ENCODE measurements at places on chromosomes 4 and X.

DNA sequence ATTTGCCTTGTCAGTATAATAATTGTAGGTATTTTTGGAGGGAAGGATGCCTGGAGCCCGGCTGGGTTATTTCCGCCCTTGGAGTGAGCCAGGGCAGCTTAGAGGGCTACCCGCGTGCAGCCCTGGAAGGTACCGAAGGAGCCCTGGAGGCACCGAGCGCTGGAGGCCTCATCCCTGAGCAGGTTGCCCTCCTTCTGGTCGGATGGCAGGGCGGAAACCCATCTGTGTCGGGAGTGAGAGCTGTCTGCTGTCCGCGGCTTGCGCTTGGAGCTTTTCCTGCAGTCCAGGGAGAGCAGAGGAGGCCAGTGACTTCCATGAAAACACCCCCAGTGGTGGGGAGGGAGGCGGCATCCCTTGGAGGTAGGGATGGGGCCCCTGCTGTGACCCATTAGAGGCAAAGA is 122.1 kb downstream of the TBL1X start:
- no peaks in the 10 kb centered on the region for H3K27me3 ChIP-seq
- H3K4me1 ChIP-seq, result peaks cover 7% of the 10 kb centered on the region
- no peak for DNase-seq
- no peak overlapping the region for H3K27ac ChIP-seq

- no peak overlapping the region for H3K27ac ChIP-seq
- peaks cover 1% of the 10 kb centered on the region for H3K36me3 ChIP-seq
- H3K4me1 ChIP-seq, result no peaks in the 10 kb centered on the region
Observed at GRCh38 chrX:124502599-124502998, 156.2 kb downstream of the SH2D1A start.

DNA sequence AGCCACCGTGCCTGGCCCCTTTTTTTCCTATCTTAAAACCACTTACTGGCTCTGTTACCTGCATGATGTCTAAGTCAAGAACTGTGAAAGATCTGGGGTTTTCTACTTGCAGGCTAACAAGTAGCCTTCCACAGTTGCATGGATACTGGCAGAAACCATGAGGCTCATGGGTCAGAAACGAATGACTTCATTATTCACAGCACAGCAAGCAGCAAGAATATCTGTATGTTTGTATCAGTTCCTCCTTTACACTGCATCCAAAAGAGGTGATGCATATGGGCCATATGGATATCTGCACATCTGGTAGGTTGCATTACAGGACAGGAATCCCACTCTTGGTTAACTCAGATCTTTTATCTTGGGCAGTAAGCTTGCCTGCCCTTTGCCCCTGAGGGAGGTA is 154.9 kb upstream of the NUDT6 start:
- peaks cover 5% of the 10 kb centered on the region for H3K36me3 ChIP-seq
- no peak overlapping the region for H3K27ac ChIP-seq
- H3K4me3 ChIP-seq, result no peak overlapping the region
- no peak for DNase-seq
- H3K4me1 ChIP-seq, result no peaks in the 10 kb centered on the region

- H3K4me1 ChIP-seq, result no peaks in the 10 kb centered on the region
- no peak overlapping the region for H3K4me3 ChIP-seq
- peaks cover 8% of the 10 kb centered on the region for H3K27me3 ChIP-seq
- H3K36me3 ChIP-seq, result peaks cover 3% of the 10 kb centered on the region
- H3K27ac ChIP-seq, result no peak overlapping the region
Observed at GRCh38 chr4:70895405-70895804, 6.8 kb upstream of the MOB1B start.

DNA sequence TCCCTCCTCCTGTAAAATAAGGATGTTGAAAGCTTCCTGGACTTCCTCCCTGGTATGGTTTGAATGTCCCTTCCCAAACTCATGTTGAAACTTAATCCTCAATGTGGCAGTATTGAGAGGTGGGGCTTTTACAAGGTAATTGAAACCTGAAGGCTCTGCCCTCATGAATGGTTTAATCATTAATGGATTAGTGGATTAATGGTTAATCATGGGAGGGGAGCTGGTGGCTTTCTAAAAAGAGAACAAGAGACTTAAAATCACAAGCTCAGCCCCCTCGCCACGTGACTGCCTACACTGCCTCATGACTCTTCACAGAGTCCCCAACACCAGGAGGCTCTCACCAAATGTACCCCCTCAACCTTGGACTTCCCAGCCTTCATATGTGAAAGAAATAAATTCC is 124.6 kb upstream of the ANXA3 start:
- H3K27ac ChIP-seq, result no peak overlapping the region
- no peaks in the 10 kb centered on the region for H3K4me1 ChIP-seq
- H3K36me3 ChIP-seq, result no peaks in the 10 kb centered on the region
- no peak overlapping the region for H3K4me3 ChIP-seq
- H3K27me3 ChIP-seq, result peaks cover 19% of the 10 kb centered on the region

- H3K27me3 ChIP-seq, result no peaks in the 10 kb centered on the region
- H3K4me3 ChIP-seq, result no peak overlapping the region
- H3K4me1 ChIP-seq, result peaks cover 5% of the 10 kb centered on the region
- no peaks in the 10 kb centered on the region for H3K36me3 ChIP-seq
- DNase-seq, result no peak
Observed at GRCh38 chr4:2765832-2766526, 9.8 kb upstream of the TNIP2 start.

DNA sequence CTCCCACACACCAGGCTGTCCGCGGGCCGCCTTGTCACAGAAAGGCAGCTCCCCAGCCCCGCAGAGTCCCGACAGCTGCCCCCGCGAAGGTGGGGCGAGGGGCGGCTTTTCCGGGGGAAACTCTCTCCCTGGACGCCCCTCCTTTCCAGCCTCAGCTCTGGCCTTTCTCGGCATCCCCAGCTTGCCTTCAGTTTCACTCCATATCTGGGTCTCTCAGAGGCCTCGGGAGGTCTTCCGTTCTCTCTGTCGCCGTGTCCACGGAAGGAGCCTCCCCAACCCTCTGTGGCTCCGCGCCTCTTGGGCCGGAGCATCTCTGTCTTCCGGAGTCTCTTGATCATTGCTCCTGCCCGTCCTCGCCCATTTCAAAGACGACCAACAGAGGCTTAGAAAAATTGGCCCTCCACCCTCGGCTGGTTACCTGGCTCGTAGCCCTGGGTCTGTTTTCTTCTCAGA is 6.1 kb upstream of the MSX1 start:
- peaks cover 88% of the 10 kb centered on the region for H3K27me3 ChIP-seq
- no peak for DNase-seq
- peak overlapping the region; percentile 49 for H3K27ac ChIP-seq
- H3K36me3 ChIP-seq, result peaks cover 13% of the 10 kb centered on the region
- H3K4me3 ChIP-seq, result peak overlapping the region; percentile 81

- peaks cover 80% of the 10 kb centered on the region for H3K27me3 ChIP-seq
- no peak for DNase-seq
- H3K36me3 ChIP-seq, result no peaks in the 10 kb centered on the region
- H3K4me1 ChIP-seq, result peaks cover 16% of the 10 kb centered on the region
- no peak overlapping the region for H3K27ac ChIP-seq
- H3K4me3 ChIP-seq, result peak overlapping the region; percentile 70
Observed at GRCh38 chr4:81030981-81031791, 678 bp downstream of the BMP3 start.

- H3K36me3 ChIP-seq, result peaks cover 1% of the 10 kb centered on the region
- no peak overlapping the region for H3K27ac ChIP-seq
- DNase-seq, result no peak
- no peaks in the 10 kb centered on the region for H3K4me1 ChIP-seq
- H3K4me3 ChIP-seq, result no peak overlapping the region
Observed at GRCh38 chr4:56080384-56080783, 131.6 kb downstream of the CEP135 start.

DNA sequence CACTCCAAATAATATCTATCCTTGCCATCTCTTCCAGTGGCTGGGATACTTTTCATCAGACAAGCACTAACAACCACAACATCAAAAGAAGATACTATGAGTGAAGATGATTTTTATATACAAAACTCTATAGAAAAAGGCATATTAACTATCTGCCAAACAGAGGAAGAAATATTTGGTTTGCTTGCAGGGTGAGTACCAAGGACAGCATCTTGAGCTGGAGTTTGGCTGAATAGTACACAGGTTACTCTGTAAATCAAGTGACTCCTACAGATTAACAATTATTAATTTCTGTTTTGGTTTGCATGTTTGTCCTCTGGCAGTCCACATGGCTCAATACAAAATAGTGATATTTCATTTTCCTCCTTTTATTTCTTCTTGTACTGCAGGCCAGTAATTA is 248.0 kb downstream of the RBMX2 start:
- no peaks in the 10 kb centered on the region for H3K4me1 ChIP-seq
- H3K36me3 ChIP-seq, result peaks cover 7% of the 10 kb centered on the region
- no peaks in the 10 kb centered on the region for H3K27me3 ChIP-seq
- DNase-seq, result no peak
- no peak overlapping the region for H3K27ac ChIP-seq

GRCh38 chrX:78801522-78801921 is 54.0 kb downstream of the LPAR4 start:
- H3K27ac ChIP-seq, result no peak overlapping the region
- H3K4me3 ChIP-seq, result no peak overlapping the region
- H3K36me3 ChIP-seq, result no peaks in the 10 kb centered on the region
- no peak for DNase-seq
- no peaks in the 10 kb centered on the region for H3K4me1 ChIP-seq

GRCh38 chr4:128380306-128380705 is 92.7 kb upstream of the PGRMC2 start:
- no peaks in the 10 kb centered on the region for H3K4me1 ChIP-seq
- no peak for DNase-seq
- H3K27me3 ChIP-seq, result no peaks in the 10 kb centered on the region
- H3K36me3 ChIP-seq, result no peaks in the 10 kb centered on the region

DNA sequence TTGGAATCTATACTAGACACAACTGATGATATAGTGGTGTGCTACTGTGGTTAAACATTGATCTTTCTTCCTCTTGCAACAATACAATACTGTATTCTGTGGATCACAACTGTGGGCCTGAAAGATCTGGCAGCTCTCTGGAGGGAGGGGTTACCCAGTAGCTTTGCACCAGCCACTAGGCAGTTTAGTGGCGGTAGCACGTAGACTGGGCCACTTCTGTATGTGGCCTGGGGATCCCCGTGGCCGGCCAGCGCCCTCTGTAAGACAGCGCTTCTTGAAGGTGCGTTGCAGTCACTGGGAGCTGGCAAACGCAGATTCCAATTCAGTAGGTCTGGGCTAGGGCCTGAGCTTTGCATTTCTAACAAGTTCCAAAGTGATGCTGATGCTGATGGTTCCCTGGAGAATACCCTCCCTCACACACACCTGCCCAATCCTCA is 168.6 kb downstream of the MGST2 start:
- no peaks in the 10 kb centered on the region for H3K4me1 ChIP-seq
- peaks cover 27% of the 10 kb centered on the region for H3K27me3 ChIP-seq
- H3K27ac ChIP-seq, result no peak overlapping the region
- no peak overlapping the region for H3K4me3 ChIP-seq
- H3K36me3 ChIP-seq, result no peaks in the 10 kb centered on the region
- no peak for DNase-seq

DNA sequence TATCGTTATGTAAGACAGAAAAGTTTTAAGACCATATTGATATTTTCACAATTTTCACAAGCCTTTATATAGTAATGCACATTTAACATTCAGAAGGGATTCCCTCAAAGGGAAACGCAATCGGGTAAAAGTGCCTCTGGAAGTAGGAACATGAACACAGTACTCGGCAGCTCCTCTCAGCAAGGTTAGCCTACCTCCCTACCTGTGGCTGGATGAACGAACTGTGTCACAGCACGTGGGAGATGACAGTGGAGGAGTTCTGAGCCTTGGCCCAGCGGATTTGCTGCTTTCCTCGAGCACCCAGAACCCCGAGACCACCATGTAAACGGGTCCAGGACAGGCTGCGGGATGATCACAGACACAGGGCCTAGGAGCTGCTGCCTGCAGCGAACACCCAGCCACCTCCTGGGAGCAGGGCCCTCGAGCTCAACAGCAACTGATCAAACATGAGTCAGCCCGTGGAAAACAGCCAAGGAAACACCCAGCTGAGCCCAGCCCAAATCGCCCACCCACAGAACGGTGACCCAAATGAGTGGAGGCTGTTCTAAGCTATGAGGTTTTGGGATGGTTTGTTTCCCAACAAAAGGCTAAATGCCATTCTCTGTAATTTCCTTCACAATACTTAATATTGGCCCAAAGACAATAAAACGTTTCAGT is 30.4 kb downstream of the FAT1 start:
- H3K4me3 ChIP-seq, result no peak overlapping the region
- H3K4me1 ChIP-seq, result no peaks in the 10 kb centered on the region
- H3K27me3 ChIP-seq, result no peaks in the 10 kb centered on the region
- H3K36me3 ChIP-seq, result peaks cover 2% of the 10 kb centered on the region
- H3K27ac ChIP-seq, result no peak overlapping the region

- no peaks in the 10 kb centered on the region for H3K4me1 ChIP-seq
- H3K27me3 ChIP-seq, result peaks cover 37% of the 10 kb centered on the region
- no peak for DNase-seq
- H3K27ac ChIP-seq, result no peak overlapping the region
- no peaks in the 10 kb centered on the region for H3K36me3 ChIP-seq
Observed at GRCh38 chrX:106730401-106730800, 3.9 kb downstream of the RNF128 start.

- DNase-seq, result no peak
- H3K36me3 ChIP-seq, result no peaks in the 10 kb centered on the region
- H3K4me1 ChIP-seq, result no peaks in the 10 kb centered on the region
- H3K4me3 ChIP-seq, result no peak overlapping the region
Observed at GRCh38 chrX:101359966-101360365, 11.4 kb upstream of the TIMM8A start.

GRCh38 chr4:40223343-40223742 is 26.5 kb downstream of the RHOH start:
- no peaks in the 10 kb centered on the region for H3K27me3 ChIP-seq
- H3K4me1 ChIP-seq, result peaks cover 82% of the 10 kb centered on the region
- H3K27ac ChIP-seq, result no peak overlapping the region
- peaks cover 68% of the 10 kb centered on the region for H3K36me3 ChIP-seq
- H3K4me3 ChIP-seq, result peak overlapping the region; percentile 0
- no peak for DNase-seq

DNA sequence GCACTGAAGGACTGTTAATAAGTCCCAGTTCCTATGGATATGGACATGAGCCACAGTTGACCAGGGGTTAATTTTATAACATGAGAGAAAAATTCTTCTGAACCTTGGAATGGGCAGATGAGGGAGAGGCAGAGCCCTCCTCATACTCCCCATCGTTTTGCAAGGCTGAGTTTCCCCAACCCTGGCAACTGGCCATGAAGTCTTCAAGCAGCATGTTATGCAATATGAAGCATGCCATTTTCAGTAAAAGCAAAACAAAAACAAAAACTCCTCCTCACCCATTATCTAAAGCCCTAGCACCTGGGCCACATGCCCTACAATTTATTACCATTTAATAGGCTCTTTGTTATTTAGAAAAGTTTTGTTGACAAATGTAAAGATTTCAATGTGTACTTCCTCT is 64.5 kb downstream of the GPC4 start:
- H3K27me3 ChIP-seq, result no peaks in the 10 kb centered on the region
- no peaks in the 10 kb centered on the region for H3K4me1 ChIP-seq
- DNase-seq, result no peak

- H3K27me3 ChIP-seq, result no peaks in the 10 kb centered on the region
- H3K27ac ChIP-seq, result no peak overlapping the region
- H3K4me1 ChIP-seq, result no peaks in the 10 kb centered on the region
- DNase-seq, result no peak
- no peaks in the 10 kb centered on the region for H3K36me3 ChIP-seq
Observed at GRCh38 chr4:21664355-21664754, 284.2 kb downstream of the KCNIP4 start.

GRCh38 chr4:70739496-70740337 is 18.0 kb downstream of the RUFY3 start:
- peaks cover 4% of the 10 kb centered on the region for H3K36me3 ChIP-seq
- DNase-seq, result no peak
- no peaks in the 10 kb centered on the region for H3K27me3 ChIP-seq
- H3K27ac ChIP-seq, result no peak overlapping the region
- H3K4me1 ChIP-seq, result peaks cover 25% of the 10 kb centered on the region

Measured in central memory CD8-positive, alpha-beta T cell (primary cell).